ENCODE measurements at places on chromosomes 1 and 21.

DNA sequence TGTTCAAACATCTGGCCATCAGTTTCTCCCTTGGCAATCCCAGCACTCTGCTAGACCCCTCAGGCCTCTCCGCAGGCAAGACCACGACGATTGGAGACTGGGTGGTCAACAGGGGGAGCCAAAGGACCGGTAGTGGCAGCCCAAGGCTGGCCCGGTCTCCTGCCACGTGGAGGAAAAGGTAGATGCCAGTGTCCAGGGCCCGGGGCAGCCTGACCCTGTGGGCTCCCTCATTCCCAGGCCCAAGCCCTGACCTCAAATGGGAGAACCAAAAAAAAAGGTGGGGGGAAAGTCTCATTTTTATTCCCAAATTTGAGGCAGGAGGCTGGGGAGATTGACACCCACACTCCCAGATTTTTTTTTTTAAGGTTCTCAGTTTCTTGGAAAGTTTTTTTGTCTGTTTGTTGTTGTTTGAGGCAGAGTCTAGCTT, 24.8 kb downstream of the S100A6 start:
- no peak for DNase-seq

- no peak for DNase-seq
Observed at GRCh38 chr1:74323937-74324473, 88.8 kb downstream of the TNNI3K start.

GRCh38 chr1:169295425-169295824, 72.2 kb downstream of the NME7 start:
- no peak for DNase-seq

DNA sequence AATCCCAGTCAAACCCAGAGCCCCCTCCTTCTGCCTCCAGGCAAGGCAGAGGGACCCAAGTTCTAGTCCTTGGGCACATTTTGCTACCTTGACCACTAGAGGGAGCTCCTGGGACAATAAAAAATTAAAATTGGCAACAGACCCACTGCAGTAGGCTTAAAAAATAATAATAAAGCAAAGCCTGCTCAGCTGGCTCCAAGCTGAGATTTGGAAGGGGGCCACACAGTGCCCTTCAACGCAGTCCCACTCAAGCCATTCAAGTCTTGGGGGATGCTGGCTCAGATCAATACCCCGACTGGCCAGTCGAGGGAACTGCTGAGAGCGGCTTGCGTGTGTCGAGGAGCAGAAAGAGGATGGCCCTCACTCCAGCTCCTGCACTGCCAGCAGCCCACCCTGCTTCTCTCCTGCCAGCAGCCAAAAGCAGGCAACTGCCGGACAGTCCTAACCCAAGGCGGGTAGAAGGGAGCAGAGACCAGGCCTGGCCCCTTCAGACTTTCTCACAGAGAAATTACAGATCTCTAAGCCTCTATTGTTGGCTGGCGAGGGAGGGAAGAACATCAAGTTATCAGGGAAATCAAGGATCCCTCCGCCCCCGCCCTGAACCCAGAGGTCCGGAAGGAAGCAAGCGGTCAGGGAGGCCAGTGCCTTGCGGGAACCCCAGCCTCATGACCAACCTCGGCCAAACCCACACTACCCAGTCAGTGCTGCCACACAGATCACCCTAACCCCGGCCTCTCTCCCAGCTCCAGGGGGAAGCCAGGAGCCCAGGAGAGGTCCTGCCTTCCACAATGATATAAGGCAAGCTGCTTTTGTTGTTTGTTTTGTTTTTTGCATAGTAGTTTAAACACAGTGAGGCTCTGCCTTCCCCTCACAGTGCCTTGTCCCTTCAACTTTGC, 4.9 kb upstream of the ALDH4A1 start:
- no peak for DNase-seq

DNA sequence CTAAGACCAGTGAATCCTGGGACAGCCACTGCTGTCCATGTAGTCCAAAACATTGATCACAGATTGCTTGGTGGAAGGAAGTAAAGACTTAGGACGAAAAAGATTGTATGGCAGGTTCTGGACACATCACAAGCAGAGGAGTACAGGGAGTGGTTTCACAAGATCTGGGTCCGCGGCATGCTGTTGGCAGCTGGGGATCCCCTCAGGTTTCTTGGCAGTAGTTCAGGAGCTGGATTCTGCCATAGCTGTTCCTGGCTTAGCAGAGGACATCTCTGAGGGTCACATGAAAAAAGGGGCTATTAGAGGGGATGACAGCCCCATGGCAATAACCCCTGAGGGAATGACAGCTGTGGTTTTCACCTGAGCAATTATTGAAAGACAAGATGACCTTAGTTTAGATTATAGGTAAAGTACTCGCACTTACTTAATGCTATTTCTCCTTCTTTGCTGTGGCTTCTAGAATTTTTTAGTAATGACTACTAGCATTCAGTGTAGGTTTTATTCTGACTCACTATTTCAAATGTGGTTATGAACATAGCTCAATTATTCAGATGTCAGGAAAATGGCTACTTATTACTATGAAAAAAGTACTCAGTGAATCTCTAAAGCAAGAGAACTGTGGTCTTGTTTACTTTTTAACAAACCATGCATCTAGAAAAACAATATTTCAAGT, 8.2 kb downstream of the KRTAP27-1 start:
- no peak for DNase-seq

DNA sequence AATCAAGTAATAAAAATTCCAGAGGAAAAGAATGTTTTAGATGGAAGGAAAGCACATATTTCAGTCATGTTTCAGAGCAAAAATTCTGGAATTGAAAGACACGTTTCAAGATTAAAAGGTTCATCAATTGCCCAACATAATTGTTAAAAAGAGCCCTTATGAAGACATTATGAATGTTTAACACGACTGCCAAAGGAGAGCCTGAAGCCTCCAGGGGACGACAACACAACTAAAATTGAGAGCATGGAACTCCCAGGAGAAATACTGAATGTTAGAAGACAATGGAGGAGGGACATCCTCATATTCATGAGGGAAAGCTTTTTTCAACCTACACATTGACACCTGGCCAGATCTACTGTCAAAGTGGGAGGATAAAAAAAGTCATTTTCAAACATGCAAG, 16.0 kb downstream of the OR2T11 start:
- DNase-seq = no peak

DNA sequence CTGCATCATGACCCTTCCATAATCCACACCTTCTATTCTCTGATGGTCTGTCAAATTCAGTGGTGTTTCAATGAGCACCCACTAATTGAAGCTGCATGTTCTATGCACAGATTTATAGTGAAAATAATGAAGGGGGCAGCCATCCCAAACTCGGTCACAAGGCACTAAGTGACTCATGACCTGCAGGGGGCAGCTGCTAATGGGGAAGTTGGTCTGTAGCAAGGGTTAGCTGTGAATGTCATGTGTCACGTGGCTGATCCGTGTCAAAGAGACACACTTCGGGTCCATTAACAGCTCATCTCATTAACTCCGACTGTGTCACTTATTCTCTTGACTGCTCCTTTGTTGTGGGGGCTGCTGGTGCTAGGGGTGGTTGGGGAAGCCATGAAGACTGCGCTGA, 306.6 kb downstream of the PCP4 start:
- no peak for DNase-seq

DNA sequence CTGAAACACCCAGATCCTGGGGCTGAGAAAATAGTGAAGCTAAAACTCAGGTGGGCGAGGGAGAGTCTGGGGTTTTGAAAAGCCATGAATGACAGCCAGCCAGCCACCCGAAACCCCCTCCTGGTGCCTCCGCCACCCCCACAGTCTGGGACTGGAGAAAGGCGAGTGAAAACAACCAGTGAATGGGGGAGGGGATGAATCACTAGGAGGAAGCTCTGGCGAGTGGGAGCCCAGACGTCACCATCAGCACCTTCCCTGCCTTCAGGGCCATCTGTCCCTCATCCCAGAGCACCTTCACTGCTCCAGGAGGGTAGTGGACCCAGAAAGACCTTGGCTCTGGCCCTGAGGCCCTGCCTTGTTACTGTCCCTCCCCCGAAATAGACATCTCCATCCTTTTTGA, 9.2 kb downstream of the RORC start:
- DNase-seq = no peak

- no peak for DNase-seq
Observed at GRCh38 chr1:203035111-203036000, 9.1 kb downstream of the PPFIA4 start.

DNA sequence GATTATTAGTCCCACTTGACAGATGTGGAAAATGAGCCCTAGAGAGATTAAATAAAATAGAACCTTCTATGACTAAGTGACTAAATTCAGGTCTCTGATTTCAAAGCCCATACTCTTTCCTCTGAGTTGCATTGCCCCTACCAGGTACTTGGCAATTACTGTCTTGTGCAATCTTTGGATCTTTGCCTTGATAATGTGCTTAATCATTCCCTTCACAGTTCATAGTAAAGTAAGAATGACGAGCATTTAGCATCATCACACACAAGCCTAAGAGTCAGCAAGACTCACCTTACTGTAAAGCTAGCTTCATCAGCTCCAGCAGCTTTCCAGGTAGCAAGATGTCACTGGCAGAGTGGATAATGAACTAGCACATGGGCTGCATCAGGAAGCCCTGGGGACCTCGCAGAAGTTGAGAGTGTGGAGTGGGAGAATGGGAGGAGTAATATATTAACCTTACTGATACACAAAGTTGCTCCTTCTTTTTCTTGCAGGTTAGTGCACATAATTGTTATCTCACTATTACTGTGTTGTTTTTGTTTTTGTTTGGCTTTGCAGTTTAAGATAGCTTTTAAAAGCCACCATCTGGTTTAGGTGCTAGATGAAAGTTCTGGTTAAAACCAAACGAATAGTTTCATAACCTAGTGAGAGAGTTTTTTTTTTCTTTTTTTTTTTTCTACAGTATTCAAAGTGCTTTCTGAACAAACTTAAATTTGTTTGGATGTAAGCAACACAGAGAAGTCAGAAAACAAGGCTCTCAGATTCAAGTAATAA, 71.8 kb downstream of the PBX1 start:
- DNase-seq = no peak

DNA sequence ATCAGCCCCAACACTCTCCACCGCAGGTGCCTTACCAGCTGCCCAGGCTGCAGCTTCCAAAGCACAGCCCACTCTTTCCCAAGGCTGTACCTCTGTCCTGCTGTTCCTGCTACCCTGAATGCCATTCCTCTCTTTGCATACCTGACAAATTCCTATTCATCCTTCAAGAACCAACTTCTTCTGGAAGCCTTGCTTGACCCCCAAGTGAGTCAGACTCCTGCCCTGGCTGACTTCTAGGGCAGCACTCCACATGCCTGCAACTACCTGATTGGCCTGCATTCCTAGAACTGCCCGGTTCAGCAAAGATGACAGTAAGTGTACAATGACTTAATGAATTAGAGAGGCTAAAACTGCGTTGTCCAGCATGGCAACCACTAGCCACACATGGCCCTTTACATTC, 20.8 kb upstream of the PDZK1IP1 start:
- DNase-seq = no peak

GRCh38 chr1:94805912-94806311, 14.2 kb upstream of the SLC44A3 start:
- no peak for DNase-seq

GRCh38 chr21:18951271-18952038, 547.9 kb upstream of the TMPRSS15 start:
- peak; percentile 5 for DNase-seq

DNA sequence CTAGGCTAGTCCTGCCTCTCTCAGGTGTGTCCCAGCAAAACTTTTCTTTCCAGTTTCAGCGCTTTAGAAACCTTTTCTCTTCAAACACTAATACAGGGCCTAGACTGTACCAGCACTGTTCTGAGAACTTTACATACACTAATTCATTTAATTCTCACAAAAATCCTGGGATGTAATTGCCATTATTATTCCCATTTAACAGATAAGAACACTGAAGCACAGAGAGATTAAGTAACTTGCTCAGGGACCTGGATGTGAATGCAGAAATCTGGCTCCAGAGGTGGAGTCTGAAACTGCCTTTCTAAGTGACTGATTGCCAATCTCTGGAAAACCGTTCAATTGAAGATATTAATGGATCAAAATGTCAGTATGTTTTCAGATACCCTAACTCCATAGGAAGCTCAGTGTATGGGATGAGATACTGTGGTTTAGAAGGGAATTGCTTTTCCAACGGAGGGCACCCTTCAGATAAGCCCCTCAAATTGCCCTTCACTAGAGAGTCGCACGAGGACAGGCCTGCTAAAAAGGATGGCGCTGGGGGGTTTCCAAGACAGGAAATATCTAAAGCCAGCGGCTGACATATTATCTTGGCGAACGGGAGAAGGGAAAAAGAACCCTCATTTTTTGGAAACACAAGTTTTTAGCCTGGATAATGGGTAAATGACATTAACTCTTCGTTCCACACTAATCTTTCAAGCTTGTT, 698 bp upstream of the UCK2 start:
- no peak for DNase-seq
